ENCODE measurements at places on chromosomes 7 and 10. TPM values are rescaled to one million over a fixed set of nuclear protein-coding genes. Genes with fewer than 3 reads are reported as not detected.

The ADAM12 gene
- total RNA-seq: not detected

DNA sequence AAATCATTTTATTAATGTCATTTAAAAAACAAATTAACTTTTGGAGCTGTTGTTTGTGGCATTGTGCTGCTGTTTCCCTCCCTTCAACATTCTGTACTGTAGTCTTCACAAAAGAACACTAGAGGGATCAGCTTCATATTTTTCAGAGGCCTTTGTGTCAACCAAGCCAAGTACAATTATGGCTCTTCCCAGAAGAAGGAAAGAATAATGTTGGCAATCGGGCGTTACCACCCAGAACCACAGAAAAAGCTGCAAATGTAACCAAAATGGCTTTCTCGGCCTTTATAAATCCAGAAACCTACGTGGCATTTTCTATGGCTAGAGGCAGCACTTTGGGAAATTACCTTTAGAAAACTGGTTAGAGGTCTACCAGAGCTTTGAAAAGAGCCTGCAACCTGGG lies 98.8 kb upstream of the COL1A2 start:
- DNase-seq: no peak

DNA sequence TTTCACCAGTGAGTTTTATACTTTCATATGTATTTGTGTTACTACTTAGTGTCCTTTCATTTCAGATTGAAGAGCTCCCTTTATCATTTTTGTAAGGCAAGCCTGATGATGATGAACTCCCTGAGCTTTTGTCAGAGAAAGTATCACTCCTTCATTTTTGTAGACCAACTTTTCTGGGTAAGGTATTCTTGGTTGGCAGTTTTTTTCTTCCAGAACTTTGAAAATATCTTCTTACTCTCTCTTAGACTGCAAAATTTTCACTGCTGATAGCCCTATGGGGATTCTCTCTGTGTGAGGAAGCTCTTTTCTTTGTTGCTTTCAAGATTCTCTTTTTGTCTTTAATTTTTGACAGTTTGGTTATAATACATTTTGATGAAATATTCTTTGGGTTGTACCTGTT lies 35.7 kb downstream of the CCDC7 start:
- no peak for DNase-seq

GRCh38 chr10:118062798-118063238 lies 16.1 kb upstream of the RAB11FIP2 start:
- no peak for DNase-seq

DNA sequence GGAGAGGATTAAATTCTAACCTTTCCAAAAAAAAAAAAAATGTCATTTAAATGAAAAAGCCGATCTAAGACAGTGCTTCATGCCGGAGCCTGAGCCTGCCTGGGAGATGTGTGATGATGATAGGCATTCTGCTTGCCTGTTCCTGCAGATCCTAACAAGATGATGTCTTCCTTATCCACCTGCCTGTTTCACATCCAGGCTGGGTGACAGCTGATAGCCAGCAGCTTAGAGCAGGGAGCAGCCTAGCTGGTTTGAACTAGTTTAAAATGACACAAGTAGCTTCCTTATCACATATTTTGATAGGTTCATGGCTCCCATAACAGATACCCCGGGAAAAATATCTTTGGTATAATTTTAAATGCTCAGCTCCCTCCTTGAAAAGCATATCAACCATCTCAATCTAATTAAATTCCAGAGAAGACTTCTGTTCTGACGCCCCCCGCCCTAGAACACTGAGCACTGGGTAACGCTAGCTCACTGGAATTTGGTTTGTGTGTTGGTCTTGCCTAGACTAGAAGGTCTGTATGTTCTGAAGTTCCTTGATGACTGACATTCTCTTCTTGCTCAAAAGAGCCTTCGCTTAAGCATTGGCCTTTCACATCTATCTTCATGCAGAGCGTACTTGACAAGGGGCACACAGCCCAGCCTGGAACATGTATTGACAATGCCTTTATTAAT lies 96.9 kb upstream of the FGFR2 start:
- DNase-seq: no peak

Measured in ascending aorta (tissue), 2 donors.